ENCODE measurements at places on chromosomes 12 and 14.

GRCh38 chr12:7031306-7031705 lies 13.0 kb upstream of the LPCAT3 start:
- no peak for DNase-seq

GRCh38 chr14:31828946-31829868 lies 247.9 kb upstream of the ARHGAP5 start:
- no peak for DNase-seq

DNA sequence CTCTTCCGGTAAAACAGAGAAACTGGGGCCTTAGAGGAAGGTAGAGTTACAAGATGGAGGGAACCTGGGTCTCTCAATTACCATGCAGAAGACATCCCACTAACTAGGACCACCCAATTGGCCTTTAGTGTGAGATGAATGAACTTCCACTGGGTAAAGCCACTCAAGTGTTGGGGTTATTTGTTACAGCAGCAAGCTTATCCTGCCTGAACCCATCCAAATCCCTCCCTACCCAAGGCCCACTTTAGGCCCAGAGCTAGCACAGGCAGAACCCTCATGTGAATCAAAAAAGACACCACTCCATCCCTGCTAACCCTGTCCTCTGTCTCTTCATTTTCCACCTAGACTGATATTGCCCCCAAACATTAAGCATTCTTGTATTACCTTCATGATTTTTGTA lies 746.7 kb upstream of the TBX3 start:
- no peak for DNase-seq

DNA sequence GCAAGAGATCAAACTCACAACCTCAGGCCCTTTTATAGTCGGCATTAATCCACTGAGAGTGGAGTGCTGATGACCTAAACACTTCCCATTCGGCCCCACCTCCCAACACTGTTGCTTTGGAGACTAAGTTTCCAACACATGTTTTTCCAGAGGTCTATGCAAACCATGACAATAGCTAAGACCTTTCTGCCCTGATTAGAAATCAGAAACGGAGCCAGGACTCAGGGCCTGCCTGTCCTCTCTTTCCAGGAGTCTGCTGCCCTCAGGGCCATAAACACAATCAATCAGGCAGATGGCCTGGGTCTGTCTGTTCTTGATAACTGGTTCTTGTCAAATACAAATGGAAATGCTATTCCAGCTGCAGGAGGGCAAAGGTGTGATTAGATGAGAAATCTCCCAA lies 97.2 kb upstream of the PSMC1 start:
- DNase-seq, result no peak

GRCh38 chr14:43165651-43166050 lies 1341.4 kb downstream of the FSCB start:
- DNase-seq, result no peak

Measured in stimulated activated CD8-positive, alpha-beta memory T cell treated with anti-CD3 and anti-CD28 coated beads, Interleukin-2, amount 100 ng/mL, for 1 hour (primary cell).